ENCODE measurements at places on chromosomes 13 and 19. TPM values are rescaled to one million over a fixed set of nuclear protein-coding genes. Genes with fewer than 3 reads are reported as not detected.
A peak's percentile ranks its signal among the peaks of the same experiment; 100 is the strongest.

The ARID3A gene
- polyA plus RNA-seq: 3.3 TPM

GRCh38 chr19:19372656-19373416 is 32.6 kb upstream of the GATAD2A start:
- peak; percentile 83 for DNase-seq

The SRRM5 gene
- 0.34 TPM for polyA plus RNA-seq

- DNase-seq: no peak
Measured at GRCh38 chr19:48842789-48843162, 6.5 kb upstream of the HSD17B14 start.

GRCh38 chr13:25046985-25047511 is 48.9 kb upstream of the PABPC3 start:
- peak; percentile 51 for DNase-seq

The PLPP2 gene
- polyA plus RNA-seq: 0.48 TPM

The CASP14 gene
- not detected for polyA plus RNA-seq

The LILRA2 gene
- polyA plus RNA-seq: 0.88 TPM

DNA sequence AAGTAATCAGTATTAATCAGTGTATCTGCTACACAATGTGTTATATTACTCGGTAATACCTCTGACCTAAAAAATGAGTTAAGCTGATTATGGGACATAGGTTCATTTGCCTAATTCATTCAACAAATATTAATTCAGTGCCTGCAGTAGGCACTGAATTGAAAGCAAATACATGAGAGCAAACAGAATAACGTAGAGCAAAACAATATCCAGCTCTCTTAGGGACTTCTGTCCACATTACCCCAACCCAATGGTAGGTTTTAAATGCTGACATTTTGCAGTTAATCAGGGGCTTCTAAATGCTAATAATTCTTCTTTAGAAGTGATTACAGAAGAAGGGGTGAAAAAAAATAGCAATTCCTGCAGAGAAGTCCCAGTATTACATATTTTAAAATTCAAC is 4.9 kb downstream of the RCBTB2 start:
- DNase-seq: no peak

DNA sequence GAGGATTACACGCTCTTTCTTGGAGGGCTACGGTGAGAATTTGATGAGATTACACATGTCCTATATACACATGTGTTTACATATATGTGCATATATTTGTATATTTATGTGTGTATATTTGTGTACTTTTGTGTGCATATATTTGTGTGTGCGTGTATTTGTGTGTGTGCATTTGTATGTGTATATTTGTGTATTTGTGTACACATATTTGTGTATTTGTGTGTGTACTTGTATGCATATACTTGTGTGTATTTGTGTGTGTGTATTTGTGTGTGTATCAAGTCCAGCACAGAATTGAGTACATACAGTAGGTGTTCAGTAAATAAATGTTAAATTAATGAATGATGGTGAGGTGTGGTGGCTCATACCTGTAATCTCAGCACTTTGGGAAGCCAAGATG is 1.8 kb downstream of the TMEM143 start:
- no peak for DNase-seq

DNA sequence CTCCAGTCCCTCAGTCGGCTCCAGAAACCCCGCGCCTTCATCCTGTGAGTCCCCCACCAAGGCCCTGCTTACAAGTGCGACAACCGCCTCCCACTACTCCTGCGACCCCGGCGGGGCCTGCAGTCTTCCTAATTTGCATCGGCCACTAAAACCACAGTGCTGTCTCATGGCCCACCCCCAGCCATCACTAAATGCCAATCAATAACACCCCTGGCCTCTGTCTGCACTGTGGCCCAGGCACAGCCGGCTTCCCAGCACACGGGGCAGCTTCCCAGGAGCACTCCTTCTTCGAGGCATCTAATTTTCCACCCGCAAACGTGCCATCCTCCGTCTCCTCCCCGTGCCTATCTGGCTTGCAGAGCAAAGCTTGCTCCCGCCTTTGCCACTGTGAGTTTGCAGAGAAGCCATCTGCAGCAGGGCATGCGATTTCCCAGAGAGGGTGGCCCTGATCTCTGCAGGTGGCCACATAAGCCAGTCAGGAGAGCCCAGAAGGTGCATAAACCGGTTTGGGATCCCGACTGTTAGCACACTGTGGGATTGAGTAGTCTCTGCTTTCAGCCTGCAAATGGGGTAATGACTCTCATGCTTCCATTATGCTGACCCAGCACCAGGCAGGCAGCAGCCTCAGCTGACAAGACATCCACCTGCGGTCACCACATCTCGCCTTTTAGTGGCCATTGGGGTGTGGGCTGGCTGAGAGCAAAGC is 34.0 kb upstream of the USE1 start:
- no peak for DNase-seq

- DNase-seq: no peak
Measured at GRCh38 chr13:66543780-66544179, 686.4 kb downstream of the PCDH9 start.

The RPL21 gene
- 662 TPM for polyA plus RNA-seq

- no peak for DNase-seq
Measured at GRCh38 chr19:35090506-35091214, 25.0 kb upstream of the FXYD3 start.

DNA sequence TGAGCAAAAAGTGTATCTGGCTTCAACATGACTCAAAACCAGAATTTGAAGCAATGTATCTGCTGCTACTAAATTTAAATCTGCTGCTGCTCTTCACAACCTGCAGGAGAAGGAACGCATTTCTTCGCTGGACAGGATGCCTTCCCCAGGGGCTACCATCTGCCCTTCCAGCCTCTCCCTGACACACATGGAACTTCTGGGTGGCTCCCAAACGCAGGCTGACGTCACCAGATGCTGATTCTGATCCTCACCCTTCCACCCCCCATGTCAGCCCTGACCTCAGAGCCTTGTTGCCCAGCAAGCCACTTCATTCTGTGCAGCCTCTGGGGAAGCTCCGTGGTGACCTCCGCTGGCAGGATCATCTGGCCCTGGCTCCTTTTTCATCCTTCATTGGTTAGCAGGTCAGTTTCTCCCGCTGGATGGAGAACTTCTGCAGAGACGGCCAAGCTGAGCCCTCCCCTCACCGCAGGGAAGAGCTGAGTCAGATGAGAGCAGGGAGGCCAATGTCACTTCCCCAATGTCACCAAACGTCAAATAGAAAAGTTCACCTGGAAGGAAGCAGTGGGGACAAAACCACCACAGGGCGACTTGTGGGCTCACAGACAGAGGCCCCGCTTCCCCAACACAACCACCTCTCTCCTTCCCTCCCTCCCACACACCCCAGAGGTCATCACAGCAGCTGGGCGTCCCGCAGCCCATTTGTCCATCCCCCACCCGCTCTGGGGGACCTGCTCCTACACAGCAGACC is 14.0 kb upstream of the RAB20 start:
- DNase-seq: peak; percentile 20

GRCh38 chr19:2334426-2334825 is 5.9 kb downstream of the SPPL2B start:
- DNase-seq: peak; percentile 44

GRCh38 chr13:35724446-35724845 is 248.0 kb upstream of the MAB21L1 start:
- DNase-seq: peak; percentile 45

- DNase-seq: no peak
Measured at GRCh38 chr13:95627590-95627989, 16.9 kb downstream of the DZIP1 start.

DNA sequence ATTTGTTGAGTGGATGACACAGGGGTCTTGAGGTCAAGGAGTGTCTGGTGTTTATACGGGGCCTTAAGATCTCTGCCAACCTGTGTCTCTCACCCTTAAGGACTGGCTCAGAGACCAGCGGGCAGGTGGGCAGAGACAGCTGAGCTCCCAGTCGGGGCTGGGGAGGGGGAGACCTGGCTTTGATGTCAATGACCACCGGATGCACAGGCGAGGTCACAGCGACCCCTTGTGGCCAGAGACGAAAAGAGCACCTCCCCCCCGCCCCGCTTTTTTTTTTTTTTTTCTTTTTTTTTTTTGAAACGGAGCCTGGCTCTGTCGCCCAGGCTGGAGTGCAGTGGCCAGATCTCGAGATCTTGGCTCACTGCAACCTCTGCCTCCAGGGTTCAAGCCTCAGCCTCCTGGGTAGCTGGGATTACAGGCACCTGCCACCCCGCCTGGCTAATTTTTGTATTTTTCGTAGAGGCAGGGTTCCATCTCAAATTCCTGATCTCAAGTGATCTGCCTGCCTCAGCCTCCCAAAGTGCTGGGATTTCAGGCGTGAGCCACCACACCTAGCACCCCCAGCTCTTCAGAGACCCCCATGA is 12.1 kb upstream of the KLK14 start:
- DNase-seq: peak; percentile 60

DNA sequence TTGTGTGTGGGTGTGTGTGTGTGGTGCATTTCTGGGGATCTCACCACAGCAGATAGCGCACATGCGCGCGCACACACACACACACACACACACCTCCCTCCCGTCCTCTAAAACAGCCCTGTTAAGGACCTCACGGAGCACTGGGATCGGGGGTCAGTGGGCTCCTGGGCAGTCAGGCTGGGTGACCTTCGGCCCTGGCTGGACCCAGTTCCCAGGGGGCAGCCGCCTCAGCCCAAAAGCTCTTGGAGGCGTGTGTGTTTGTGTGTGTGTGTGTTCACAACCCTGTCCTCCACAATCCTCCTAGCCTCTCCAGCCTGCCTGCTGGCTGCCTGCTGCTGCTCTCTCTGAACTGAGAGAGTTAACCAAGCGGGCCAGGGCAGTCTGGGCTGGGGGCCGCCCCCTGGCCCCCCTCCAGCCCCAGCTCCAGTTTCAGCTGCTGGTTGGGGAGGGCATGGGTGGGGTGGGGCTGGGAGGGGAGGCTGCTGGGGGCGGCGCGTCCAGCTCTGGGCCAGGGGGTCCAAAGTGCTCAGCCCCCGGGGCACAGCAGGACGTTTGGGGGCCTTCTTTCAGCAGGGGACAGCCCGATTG is at the start of gene FXYD1:
Gene FXYD1, plus strand, starts transcription at position 520 of the 588 bp plus-strand sequence. CDS start 1,256 bp downstream, outside the sequence.
- peak; percentile 94 for DNase-seq

- no peak for DNase-seq
Measured at GRCh38 chr19:2589441-2589840, 113.1 kb downstream of the GNG7 start.

The PEAK3 gene
- polyA plus RNA-seq: 0.84 TPM

Data from right cardiac atrium (tissue), 5 donors.